Neural crest cell (in vitro differentiated cells): ENCODE measurements at places on chromosomes 7 and 10. TPM values are rescaled to one million over a fixed set of nuclear protein-coding genes. Genes with fewer than 3 reads are reported as not detected.

Gene WDR86
- 24.8 and 29.8 TPM in 2 replicates for total RNA-seq

Gene NEURL1
- 1.8 and 2.7 TPM in 2 replicates for total RNA-seq

Gene PVRIG
- total RNA-seq = not detected in 2 replicates

Gene MORN4
- 25.9 and 27.2 TPM in 2 replicates for total RNA-seq

Gene LEP
- total RNA-seq = not detected in 2 replicates

Gene ACBD7
- total RNA-seq = 11.8 and 12.0 TPM in 2 replicates

DNA sequence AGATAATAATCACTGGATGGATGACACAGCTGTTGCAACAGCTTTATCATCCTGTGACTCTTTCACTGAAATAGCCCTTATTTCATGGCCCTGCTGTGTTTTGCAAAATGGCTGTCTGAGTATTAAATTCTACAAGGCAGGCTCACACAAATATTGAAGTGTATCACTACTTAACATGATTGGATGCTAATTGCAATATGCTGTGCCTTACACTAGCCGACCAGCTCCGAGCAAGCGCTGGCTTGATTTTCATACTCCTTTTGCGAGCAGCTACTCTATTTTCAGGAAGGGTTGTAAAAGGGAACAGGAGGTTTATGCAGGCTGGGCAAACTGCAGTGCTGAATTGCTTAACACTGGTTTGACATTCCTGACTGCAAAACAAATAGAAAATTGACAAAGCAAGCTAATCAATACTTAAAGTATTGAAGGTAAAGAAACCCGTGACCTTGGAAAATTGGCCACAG is 121.6 kb downstream of the CACNB2 start:
- DNase-seq = no peak

- DNase-seq = no peak
Observed at GRCh38 chr7:47147213-47147631, 434.7 kb downstream of the TNS3 start.

GRCh38 chr7:142327628-142328405 is 70.0 kb upstream of the PRSS58 start:
- no peak for DNase-seq

- no peak for DNase-seq
Observed at GRCh38 chr7:52311886-52312285, 723.5 kb upstream of the POM121L12 start.

DNA sequence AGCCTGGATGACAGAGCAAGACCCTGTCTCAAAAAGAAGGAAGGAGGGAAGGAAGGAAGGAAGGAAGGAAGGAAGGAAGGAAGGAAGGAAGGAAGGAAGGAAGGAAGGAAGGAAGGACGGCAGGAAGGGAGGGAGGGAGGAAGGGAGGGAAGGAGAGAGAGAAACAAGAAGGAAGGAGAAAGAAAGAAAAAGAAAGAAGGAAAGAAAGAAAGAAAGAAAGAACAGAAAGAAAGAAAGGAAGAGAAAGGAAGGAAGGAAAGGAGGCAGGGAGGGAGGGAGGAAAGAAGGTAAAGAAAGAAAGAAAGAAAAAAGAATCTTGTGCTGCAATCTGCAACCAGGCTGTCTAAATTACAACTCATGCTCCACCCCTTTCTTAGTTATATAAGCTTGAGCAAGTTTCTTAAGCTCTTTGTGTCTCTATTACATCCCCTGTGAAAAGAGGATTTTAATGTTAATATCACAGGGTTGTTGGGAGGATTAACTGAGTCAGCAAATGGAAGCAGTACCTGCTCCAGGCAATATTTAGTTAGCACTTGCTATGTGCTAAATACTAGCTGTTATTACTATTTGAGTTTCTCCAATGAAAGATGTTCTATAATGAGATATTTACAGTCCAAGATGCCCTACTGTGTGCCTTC is 917.9 kb upstream of the AUTS2 start:
- no peak for DNase-seq

- DNase-seq = no peak
Observed at GRCh38 chr10:118596426-118597124, 1.1 kb upstream of the PRLHR start.
